Body of pancreas (tissue), 4 donors: ENCODE measurements at places on chromosomes 3 and 15. TPM values are rescaled to one million over a fixed set of nuclear protein-coding genes. Genes with fewer than 3 reads are reported as not detected.

The NUP210 gene
- total RNA-seq, result 19.1 TPM

The ALDH1A3 gene
- total RNA-seq, result 19.5 TPM

The MYLK gene
- 36.6 TPM for total RNA-seq

The C3orf52 gene
- 129 TPM for total RNA-seq

The CDC25A gene
- total RNA-seq, result not detected

The NR1I2 gene
- 5.4 TPM for total RNA-seq

The NECTIN3 gene
- 9.1 TPM for total RNA-seq

GRCh38 chr15:99511866-99512661, 53.7 kb upstream of the MEF2A start:
- H3K4me1 ChIP-seq, result peaks cover 8% of the 10 kb centered on the region
- no peaks in the 10 kb centered on the region for H3K27me3 ChIP-seq
- H3K27ac ChIP-seq, result no peak overlapping the region
- DNase-seq, result peak; percentile 50
- H3K4me3 ChIP-seq, result no peak overlapping the region

DNA sequence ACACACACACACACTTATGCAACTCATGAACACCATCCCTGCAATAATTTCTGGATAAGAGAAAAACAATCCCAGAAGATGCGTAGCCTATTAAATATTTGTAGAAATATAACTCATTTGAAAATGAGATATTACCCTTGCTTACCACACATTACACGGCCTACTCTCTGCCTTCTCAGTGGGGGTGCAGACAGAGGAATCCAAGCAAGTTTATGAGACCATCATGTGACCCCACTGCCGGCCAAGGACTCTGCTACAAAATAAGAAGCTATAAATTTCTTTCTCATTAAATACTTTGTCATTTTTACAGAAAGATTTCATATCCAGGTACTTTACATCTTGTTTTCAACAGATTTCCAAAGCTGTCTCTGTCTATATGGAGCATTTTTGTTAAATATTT, 286.3 kb downstream of the ZNF385D start:
- no peaks in the 10 kb centered on the region for H3K36me3 ChIP-seq
- H3K27me3 ChIP-seq, result no peaks in the 10 kb centered on the region
- H3K4me1 ChIP-seq, result no peaks in the 10 kb centered on the region

DNA sequence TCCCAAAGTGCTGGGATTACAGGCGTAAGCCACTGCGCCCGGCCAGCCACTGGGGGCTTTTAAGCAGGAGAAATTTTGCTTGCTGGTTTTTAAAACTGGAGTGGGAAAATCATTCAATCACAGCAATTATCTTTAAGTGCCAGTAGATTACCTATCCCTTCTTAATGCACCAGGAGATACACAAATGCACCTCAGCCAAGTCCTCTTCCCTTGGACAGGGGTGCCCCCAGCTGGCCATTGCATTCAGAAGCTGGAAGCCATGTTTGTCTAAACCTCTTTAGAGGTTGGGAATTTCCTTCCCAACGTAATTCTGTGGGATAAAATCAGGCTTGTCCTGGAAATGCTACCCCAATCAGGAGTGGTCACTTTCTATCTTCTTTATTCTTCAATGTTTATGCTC, 26.6 kb downstream of the MIX23 start:
- no peaks in the 10 kb centered on the region for H3K27me3 ChIP-seq
- H3K4me3 ChIP-seq, result no peak overlapping the region
- peaks cover 2% of the 10 kb centered on the region for H3K36me3 ChIP-seq
- DNase-seq, result peak; percentile 57

DNA sequence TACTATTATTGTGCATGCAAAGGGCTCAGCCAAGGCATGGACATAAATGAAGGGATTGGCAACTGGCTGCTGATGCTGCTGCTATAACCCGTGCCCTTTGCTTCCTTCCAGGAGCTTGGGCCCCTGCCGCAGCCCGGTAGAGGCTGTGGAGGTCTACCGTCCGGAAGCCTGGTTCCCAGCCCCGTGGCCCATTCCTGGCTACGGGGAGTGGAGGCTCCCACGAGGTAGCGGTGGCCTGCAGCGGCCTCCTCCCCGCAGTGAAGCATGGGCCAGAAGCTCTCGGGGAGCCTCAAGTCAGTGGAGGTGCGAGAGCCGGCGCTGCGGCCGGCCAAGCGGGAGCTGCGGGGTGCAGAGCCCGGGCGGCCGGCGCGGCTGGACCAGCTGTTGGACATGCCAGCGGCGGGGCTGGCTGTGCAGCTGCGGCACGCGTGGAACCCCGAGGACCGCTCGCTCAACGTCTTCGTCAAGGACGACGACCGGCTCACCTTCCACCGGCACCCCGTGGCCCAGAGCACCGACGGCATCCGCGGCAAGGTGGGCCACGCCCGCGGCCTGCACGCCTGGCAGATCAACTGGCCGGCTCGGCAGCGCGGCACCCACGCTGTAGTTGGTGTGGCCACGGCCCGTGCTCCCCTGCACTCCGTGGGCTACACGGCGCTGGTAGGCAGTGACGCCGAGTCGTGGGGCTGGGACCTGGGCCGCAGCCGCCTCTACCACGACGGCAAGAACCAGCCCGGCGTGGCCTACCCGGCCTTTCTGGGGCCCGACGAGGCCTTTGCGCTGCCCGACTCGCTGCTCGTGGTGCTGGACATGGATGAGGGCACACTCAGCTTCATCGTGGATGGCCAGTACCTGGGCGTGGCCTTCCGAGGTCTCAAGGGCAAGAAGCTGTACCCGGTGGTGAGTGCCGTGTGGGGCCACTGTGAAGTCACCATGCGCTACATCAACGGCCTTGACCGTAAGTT, 15.0 kb downstream of the SPSB4 start:
- no peaks in the 10 kb centered on the region for H3K27me3 ChIP-seq
- DNase-seq, result no peak
- no peak overlapping the region for H3K4me3 ChIP-seq
- H3K36me3 ChIP-seq, result no peaks in the 10 kb centered on the region
- peaks cover 82% of the 10 kb centered on the region for H3K4me1 ChIP-seq

GRCh38 chr3:141646760-141647561, 91.1 kb upstream of the RNF7 start:
- peaks cover 8% of the 10 kb centered on the region for H3K4me1 ChIP-seq
- H3K36me3 ChIP-seq, result no peaks in the 10 kb centered on the region
- H3K27ac ChIP-seq, result no peak overlapping the region
- H3K27me3 ChIP-seq, result no peaks in the 10 kb centered on the region

DNA sequence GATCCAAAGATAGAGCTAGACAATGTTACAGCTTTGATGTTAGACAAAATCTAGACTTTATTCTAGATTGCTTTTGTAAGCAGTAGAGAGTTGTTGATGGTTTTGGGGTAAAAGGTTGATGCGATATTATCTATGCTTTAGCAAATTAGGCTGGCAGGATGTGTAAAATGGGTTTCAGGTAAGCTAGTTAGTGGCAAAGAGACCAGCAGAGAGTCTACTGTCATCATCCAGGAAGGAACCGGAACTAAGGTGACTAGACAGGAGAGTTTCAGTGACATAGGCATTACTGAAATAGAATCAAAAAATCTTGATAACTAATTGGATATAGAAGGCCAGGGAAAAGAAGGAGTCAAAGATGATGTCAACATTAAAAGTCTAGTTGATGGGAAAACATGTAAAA, 11.1 kb downstream of the OR5K2 start:
- no peak overlapping the region for H3K27ac ChIP-seq
- no peak for DNase-seq
- no peaks in the 10 kb centered on the region for H3K27me3 ChIP-seq
- H3K36me3 ChIP-seq, result no peaks in the 10 kb centered on the region
- H3K4me3 ChIP-seq, result no peak overlapping the region
- H3K4me1 ChIP-seq, result no peaks in the 10 kb centered on the region

- no peak for DNase-seq
- H3K27me3 ChIP-seq, result no peaks in the 10 kb centered on the region
- no peak overlapping the region for H3K27ac ChIP-seq
- no peaks in the 10 kb centered on the region for H3K4me1 ChIP-seq
Measured at GRCh38 chr3:97111244-97111643, 296.9 kb downstream of the EPHA6 start.

DNA sequence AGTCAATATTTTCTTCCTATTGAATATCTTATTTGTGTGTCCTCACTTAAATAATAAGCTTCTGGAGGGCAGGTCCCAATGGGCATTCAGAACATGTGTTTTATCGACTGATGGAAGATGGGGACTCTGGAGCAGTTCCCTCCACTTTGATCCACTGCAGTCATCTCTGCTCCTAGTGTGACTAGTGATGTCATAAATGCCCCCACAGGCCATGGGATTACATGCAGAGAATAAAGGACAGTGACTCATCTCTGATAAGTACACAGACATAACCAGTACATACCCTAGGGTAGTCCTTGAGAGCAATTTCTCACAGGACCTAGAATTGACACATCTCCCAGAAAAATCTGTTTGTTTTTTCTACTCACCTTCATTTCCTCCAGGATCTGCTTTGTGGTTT, 49.4 kb upstream of the FMN1 start:
- H3K27ac ChIP-seq, result no peak overlapping the region
- H3K4me3 ChIP-seq, result no peak overlapping the region
- no peak for DNase-seq
- no peaks in the 10 kb centered on the region for H3K4me1 ChIP-seq

DNA sequence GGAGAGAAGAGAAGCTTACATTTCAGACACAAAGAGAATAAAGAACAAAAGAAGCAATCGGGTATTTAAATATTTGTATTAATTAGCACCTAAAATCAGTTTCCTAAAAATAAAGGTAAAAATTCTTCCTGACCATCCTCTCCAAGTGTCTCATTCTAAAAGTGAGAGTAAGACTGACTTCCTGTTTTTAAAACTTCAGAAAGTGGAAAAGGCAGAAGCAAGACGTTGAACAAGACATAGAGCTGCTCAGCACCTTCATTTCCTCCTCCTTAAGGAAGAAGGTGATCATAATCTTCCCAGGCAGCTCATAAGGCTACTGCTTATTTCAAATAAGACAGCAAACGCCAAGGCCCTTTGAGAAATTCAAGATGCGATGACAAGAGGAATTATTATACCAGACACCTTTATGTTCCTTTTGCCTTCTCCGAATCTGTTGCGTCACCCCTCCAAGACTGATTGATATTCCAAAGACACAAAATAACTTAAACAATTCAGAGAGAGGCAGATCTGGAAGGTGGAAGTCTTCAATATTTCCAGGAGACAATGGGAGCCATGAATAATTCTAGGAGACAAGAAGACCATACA, 238.8 kb upstream of the TLE3 start:
- H3K27me3 ChIP-seq, result no peaks in the 10 kb centered on the region
- no peak for DNase-seq
- no peaks in the 10 kb centered on the region for H3K4me1 ChIP-seq
- H3K36me3 ChIP-seq, result no peaks in the 10 kb centered on the region

DNA sequence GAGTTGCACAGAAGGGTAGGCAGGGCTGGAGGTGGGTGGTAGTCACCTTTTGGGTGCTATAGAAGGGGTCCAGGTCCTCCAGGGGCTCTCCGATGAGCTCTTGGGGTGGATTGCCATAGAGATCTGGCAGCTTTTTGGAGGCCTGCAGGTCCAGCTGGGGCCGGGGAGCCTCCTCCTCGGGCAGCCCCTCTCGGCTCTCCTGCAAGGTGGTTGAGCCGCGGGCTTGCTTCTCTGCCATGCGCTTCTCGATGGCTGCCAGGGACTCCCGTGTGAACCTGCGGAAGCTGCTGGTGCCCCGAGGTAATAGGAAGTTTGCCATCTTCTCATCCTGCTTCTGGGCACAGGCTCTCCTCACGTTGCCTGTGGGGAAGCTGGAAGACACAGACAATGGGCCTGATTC, 16.5 kb downstream of the SCN5A start:
- no peaks in the 10 kb centered on the region for H3K36me3 ChIP-seq
- H3K27ac ChIP-seq, result no peak overlapping the region
- H3K27me3 ChIP-seq, result no peaks in the 10 kb centered on the region
- H3K4me1 ChIP-seq, result no peaks in the 10 kb centered on the region

DNA sequence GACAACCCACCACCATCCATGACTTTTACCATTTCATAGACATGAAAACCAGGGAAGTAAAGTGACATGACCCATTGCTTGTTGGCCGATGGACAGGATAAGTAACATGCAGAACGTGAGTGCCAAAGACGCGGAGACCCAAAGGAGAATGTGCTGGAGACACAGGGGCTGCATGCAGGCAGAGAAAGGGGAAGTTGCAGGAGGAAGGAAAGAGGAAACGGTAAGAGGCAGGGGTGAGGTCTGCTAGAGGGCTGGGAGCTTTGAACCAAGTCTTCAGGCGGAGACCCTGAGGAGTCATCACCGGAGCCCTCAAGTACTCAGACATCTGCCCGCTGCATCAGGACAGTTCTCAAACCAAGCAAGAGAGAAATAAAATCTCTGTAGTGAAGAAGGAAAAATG, 34.9 kb downstream of the MAGEF1 start:
- H3K36me3 ChIP-seq, result no peaks in the 10 kb centered on the region
- no peak overlapping the region for H3K27ac ChIP-seq
- H3K4me3 ChIP-seq, result no peak overlapping the region

GRCh38 chr15:74300057-74300795, 64.1 kb downstream of the CCDC33 start:
- H3K27me3 ChIP-seq, result no peaks in the 10 kb centered on the region
- no peaks in the 10 kb centered on the region for H3K4me1 ChIP-seq
- DNase-seq, result no peak
- H3K4me3 ChIP-seq, result no peak overlapping the region

DNA sequence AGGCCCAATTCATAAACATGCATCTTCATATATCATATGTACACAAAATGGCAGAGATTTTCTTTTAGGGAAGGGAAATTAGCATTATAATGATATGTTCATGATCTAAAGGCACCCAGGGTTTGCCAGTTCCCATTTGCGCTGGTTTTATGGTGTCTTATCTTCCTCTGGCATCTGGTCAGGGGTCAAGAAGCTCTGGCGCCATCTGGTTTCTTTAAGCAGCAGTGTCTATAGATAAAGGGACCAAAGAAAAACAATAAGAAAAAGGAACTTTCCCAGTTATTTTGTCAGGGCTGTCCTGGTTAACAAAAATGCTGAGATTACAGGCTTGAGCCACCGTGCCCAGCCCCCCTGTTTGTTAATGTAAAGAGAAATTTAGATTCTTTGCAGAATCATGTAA, 3.3 kb upstream of the DCP1A start:
- no peak overlapping the region for H3K4me3 ChIP-seq
- no peak for DNase-seq
- H3K27ac ChIP-seq, result no peak overlapping the region
- H3K27me3 ChIP-seq, result no peaks in the 10 kb centered on the region
- H3K4me1 ChIP-seq, result peaks cover 11% of the 10 kb centered on the region

DNA sequence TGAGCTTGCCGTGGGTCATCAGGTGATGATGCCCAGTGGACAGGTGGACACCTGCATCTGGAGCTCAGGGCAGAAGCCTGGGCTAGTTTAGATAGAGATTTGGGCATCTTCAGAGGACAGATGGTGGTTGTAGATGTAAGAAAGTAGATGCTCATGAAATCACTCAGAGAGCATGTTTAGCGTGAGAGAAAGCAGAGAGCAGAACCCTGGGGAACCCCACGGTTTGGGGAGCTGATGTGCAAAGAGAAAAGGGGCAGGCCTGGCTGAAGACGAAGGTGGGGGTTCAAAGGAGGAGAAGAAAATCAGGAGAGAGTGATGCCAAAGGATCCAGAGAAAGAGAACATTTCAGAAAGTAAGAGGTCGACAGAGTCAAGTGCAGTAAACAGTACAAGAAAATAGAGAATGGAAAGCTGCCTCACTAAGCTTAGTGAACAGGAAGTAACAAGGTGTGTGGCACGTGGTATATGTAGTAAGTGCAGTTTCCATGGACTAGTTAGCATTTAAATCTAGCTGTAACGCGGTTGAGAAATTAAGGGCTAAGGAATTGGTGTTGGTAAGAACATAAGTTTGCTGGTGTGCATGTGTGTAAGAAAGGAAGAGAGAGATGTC, 13.5 kb downstream of the TIGIT start:
- no peaks in the 10 kb centered on the region for H3K27me3 ChIP-seq
- no peaks in the 10 kb centered on the region for H3K36me3 ChIP-seq
- no peak overlapping the region for H3K27ac ChIP-seq
- DNase-seq, result no peak
- no peaks in the 10 kb centered on the region for H3K4me1 ChIP-seq
- H3K4me3 ChIP-seq, result no peak overlapping the region
